ENCODE measurements at places on chromosomes 3 and 15.

GRCh38 chr3:87410110-87410509 is 133.7 kb upstream of the POU1F1 start:
- DNase-seq = no peak

DNA sequence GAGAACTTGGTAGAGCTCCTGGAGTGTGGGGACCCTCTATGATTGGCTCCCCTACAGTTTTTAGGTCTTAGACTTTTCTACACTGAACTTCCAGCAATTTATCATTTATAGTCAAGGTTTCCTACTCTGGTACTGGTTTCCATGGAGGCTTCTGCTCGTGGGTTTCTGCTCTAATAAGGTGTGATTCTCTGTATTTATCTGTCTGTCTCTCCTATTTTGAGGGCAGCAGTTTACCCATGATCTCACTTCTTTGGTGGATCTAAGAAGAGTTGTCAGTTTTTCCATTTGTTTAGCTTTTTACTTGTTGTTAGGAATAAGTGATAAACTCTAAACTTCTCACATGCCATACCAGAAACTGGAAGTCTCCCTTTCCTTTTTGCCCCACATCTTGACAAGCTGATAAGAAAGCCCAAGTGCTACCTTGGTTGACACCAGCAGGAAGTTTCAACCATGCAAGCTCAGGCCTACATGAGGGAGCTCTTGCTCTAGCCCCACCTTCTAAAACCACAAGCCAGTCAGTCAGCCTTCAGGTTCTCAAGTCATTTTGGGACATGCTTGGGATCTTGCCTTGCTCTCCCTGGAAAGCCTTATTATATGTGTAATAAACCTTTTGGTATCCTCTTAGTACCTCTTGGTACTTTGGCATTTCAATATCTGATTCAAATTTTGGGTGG is 10.0 kb downstream of the TIMMDC1 start:
- no peak for DNase-seq

- DNase-seq = no peak
Measured at GRCh38 chr3:193865339-193865738, 270.6 kb upstream of the HES1 start.

DNA sequence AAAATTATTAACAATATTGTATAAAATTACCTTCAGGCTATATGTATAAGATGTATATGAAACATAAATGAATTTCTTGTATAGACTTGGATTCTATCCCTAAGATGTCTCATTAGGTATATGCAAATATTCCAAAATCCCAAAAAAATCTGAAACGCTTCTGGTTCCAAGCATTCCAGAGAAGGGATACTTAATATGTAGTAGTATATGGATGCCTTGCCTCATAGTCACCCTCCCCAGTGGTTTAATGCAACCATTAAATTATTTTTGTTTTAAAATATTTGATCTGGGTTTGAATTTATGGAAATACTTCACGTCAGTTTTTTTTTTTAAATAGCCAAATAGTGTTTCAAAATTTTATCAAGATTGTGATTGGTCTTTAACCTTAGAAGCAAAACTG is 27.2 kb downstream of the PLCL2 start:
- DNase-seq = no peak

GRCh38 chr3:12601072-12601471 is 44.2 kb downstream of the MKRN2 start:
- no peak for DNase-seq

- no peak for DNase-seq
Measured at GRCh38 chr3:20916951-20917606, 731.1 kb upstream of the SGO1 start.

DNA sequence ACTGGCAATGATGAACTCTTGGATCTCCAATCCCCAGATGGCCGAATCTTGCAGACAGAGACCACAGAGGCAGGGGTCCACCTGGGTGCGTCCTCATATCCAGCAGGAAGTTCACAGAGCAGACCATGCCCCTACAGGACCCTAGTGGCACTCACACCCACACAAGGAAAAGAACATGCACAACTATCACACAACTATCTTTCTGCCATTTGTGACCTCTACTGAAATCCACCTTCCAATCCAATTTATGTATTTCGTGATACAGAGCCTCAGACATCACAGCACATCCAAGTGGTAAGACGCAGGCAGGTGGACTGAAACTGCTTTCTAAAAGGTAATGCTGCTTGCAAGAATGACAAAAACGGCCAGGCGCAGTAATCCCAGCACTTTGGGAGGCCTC is 44.6 kb upstream of the SPATA12 start:
- no peak for DNase-seq

- DNase-seq = no peak
Measured at GRCh38 chr3:72234391-72234790, 449.4 kb upstream of the PROK2 start.

GRCh38 chr3:189406148-189406547 is 225.0 kb upstream of the TP63 start:
- no peak for DNase-seq

GRCh38 chr15:90650117-90650955 is 66.8 kb upstream of the BLM start:
- DNase-seq = no peak

- DNase-seq = no peak
Measured at GRCh38 chr15:58038426-58039078, 27.0 kb downstream of the ALDH1A2 start.

DNA sequence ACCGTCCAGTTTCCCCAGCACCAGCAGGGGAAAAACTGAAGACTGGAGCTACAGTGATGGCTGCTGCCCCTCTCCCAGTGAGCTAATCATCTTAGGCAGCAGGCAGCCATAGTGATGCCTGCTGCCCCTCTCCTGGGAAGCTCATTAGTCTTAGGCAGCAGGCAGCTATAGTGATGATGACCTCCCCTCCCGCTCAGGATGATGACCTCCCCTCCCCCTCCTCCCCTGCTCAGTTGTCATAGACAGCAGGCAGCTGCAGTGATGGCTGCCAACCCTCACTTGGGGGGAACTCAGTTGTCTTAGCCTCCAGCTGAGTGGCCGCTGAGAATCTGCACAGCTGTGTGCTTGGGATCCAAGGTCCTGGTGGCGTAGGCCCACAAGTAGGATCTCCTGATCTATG is 80.9 kb upstream of the MANF start:
- no peak for DNase-seq

DNA sequence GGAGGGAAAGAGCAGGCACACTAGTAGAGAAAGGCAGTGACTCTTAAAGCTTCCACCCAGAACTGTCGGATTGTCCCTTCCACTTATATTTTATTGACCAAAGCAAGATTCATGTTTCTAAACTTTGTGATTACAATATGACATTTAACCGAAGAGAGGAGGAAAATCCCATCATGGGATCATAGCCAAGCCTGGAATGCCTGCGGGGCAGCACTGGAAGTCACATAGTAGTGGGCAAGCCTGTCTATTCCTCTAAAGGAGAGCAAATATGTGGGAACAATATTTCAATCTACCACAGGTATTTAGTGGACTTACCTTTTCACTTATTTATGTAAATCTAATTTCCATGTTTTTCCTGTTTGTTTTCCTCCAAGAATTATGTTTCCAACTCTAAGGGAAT is 3.8 kb upstream of the TMOD3 start:
- no peak for DNase-seq

- DNase-seq = no peak
Measured at GRCh38 chr3:134810850-134811249, 15.8 kb downstream of the EPHB1 start.

GRCh38 chr3:76509179-76509830 is 530.6 kb upstream of the ROBO2 start:
- DNase-seq = no peak

DNA sequence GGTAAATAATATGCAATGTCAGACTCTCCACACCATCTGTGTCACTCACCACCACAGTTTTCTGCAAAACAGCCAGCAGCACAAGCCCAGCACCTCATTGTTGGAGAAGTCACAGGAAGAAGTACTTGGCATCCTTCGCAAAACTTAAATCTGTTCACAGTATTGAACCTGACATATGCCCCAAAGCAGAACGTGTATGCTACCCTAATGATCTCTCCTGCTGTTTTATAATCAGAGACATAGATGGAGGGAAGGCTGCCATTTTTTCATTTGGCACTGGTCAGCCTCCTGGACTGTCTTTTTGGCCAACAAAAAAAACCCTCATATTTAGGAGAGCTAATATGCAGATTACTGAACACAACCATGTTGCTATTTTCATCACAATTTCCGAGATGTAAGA is 1272.9 kb downstream of the ROBO1 start:
- DNase-seq = no peak

GRCh38 chr3:34174740-34175139 is 376.3 kb downstream of the PDCD6IP start:
- no peak for DNase-seq

GRCh38 chr15:69090197-69090948 is 70.1 kb upstream of the GLCE start:
- DNase-seq = no peak

DNA sequence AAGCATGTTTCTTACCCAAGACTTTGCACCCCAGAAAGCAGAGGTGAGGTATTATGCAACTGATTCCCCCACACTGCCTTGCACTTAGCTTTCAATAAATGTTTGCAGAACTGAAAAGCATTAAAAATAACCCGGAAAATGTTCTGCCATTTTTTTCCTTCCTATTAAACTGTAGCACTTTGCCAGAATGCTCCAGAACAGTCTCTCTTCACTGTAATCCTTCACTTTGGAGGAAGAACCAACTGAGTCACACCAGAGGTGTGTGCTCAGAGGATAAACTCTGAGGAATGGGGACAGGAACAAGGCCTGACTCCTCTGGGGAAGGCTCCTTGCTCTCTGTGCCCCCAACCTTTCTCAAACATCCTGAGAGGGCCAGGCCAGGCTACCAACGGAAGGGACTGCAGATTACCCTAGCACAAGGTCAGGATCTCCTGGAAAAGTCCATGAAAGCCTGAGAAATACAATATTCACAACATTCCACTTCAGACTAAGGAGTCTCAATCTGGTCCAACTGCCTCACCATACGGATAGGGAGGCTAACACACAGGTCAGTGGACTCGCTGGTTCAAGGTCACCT is 19.0 kb downstream of the ANP32A start:
- DNase-seq = no peak

- DNase-seq = no peak
Measured at GRCh38 chr3:59553076-59553475, 503.3 kb upstream of the CFAP20DC start.

DNA sequence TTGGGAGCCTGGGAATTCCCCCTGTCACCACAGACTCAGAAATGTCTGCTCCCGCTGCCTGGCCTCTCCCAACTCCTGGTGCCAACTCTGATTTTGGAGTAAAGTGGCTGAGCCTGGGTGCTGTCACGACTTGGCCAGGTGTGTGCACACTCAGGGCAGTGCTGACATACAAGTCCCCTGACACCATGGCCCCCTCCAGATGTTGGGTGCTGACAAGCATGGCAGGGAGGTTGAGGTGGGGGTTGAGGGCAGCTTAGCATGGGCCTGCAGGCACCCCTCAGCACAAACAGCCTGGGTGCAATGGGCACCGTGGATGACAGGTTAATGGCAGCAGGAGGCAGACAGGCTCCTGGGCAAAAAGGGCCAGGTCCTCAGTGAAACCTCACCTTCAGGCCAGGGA is 511.2 kb downstream of the SQOR start:
- DNase-seq = no peak

DNA sequence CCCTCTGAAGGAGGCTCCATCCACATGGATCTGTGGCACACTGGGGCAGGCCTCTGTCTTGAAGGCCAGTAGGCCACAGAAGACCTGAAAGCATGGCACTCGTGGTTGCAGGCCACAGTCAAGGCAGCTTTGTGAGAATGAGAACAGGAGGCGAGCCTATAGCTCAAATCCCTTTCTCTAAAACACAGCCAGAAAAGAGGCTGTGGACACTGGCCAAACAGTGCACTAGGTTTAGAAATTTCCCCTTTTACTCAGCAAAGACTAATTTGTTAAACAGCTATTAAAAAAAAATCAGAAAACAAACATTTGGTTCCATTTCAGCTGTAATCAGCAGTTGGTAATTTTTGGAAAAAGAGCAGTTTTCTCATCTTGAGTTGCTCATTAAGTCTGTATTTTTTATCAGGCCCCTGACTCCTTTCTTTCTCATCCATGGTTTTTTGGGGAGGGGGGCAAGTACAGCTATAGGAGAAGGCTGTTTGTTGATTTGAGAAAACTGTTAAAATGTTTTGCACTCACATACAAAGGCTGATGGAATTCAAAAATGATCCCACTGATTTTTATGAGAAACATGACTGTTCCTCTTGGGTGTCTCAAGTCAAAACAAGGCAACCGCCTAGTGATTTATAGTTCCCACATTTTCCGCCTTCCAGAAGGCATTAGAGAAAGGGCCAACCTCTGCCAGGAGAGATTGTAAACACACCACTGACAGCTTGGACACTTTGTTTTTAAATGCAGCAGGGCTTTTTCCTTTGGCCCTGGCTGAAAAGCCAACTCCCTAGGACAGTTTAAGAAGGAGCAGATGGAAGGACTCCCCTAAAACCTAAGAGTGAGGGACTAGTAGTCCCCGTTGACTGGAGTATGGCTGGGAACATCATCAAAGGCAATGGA is 28.1 kb downstream of the PARP16 start:
- no peak for DNase-seq

GRCh38 chr15:59203008-59203407 is 3.6 kb upstream of the LDHAL6B start:
- DNase-seq = no peak

DNA sequence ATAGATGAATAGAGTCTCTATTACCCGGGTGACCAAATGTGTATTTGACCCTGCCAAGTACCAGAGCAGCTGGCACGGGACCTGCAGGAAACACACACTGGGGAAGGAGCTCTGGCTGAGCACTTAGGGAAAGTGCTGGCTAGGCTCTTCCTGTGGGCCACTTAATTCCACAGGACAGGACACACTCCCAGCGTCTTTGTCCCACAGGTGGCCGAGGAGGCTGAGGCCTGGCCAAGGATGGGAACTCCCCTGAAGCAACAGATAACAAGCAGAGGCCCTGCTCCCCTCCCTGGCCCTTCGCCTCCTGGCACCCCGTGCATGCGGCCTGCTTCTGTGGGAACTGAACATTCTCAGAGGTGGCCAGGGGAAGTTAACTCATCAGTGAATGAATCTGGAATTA is 180.8 kb downstream of the ATP10A start:
- DNase-seq = no peak

DNA sequence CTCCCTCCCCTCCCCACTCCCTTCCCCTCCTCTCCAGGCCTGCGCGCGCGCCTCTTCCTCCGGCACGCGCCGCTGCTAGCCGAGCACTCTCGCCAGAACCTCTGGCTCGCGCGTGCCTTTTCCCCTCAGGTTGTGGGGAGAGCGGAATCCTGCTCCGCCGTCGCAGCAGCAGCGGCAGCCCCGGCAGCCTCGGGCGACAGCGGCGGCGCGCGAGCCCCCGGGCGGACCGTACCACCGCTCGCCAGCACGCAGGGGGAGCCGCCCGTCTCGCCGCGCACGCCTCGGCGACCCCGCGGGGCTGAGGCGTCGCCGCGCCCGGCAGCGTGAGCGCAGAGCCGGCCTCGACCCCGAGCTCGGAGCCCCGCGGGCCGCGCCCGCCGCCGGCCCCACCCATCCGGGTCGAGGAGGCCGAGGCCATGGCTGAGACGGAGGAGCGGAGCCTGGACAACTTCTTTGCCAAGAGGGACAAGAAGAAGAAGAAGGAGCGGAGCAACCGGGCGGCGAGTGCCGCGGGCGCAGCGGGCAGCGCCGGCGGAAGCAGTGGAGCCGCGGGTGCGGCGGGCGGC is at the start of gene CDV3:
Gene CDV3 (plus strand): TSS at position 58 of the 566 bp plus-strand sequence. CDS start 359 bp downstream, at position 417.
- DNase-seq = no peak

- no peak for DNase-seq
Measured at GRCh38 chr3:57026944-57027343, 33.5 kb upstream of the SPATA12 start.

Measured in stimulated activated CD8-positive, alpha-beta memory T cell treated with anti-CD3 and anti-CD28 coated beads, Interleukin-7, amount 100 ng/mL, for 1 hour (primary cell).